ENCODE measurements at places on chromosomes 6 and 20.

DNA sequence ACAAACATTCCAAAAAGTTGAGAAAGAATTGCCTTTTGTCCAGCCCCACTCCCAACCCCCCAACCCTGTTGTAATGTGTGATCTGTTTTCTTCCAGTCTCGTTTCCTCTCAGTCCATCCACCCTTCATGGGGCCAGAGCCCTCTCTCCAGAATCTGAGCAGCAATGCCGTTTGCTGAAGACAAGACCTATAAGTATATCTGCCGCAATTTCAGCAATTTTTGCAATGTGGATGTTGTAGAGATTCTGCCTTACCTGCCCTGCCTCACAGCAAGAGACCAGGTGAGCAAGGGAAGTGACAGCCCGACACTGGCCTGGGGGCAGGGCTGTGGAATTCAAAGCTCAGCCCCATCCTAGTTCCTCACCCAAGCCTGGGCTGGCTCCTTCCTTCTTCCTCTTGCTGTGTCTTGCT, 7.8 kb downstream of the MAVS start:
- DNase-seq = no peak

DNA sequence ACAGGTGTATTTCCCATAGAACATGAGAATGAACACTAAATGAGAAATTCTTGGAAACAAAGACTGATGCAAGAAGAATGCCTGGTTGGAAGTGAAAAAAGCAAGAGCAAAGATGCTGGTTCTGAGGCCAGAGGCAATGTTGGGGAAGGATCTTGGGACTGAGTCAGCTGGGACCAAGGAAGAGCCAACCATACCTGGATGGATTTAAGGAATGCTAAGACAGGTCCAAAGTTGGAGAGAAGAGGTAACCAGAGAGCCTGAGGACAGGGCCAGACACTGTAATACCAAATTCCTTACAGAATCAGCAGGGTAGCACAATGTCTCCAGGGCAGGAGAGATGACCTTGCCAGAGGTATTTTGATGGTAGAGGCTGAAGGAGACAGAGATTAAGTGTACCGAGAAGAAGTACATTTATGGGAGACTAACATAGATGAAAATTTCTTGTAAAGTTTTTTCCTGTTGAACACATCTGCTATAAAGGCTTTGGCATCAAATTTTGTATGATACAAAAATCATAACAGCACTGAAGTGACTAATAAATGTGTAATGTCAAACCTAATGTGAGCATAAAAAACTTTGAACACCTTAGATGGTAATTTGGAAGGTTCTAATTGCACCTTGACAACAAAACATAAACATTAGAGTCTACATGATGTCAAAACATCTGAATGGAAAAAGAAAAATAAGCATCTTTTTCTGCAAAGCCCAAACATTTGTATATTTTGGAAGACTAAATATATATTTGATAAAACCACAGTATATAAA, 221.7 kb upstream of the MARCKS start:
- DNase-seq = no peak

DNA sequence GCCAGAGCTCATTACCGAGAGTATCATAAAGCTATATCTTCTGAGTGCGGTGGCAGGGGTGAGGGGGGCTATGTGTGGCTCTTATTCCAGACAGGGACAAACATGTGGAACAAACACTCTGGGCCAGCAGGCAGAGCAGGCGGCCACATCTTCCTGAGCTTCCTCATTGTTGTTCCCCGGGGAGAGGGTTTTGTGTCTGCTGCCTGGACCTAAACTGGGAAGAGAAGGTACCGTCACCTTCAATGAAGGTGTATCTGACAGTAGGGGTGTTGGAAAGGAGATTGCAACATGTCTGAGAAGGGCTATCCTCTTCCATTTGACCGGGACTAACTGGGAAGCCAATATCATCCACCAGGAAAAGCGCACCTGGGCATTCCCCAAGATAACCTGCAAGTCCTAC, 1.6 kb upstream of the TFAP2D start:
- no peak for DNase-seq

- DNase-seq = no peak
Measured at GRCh38 chr20:53706008-53706465, 112.4 kb upstream of the ZNF217 start.

DNA sequence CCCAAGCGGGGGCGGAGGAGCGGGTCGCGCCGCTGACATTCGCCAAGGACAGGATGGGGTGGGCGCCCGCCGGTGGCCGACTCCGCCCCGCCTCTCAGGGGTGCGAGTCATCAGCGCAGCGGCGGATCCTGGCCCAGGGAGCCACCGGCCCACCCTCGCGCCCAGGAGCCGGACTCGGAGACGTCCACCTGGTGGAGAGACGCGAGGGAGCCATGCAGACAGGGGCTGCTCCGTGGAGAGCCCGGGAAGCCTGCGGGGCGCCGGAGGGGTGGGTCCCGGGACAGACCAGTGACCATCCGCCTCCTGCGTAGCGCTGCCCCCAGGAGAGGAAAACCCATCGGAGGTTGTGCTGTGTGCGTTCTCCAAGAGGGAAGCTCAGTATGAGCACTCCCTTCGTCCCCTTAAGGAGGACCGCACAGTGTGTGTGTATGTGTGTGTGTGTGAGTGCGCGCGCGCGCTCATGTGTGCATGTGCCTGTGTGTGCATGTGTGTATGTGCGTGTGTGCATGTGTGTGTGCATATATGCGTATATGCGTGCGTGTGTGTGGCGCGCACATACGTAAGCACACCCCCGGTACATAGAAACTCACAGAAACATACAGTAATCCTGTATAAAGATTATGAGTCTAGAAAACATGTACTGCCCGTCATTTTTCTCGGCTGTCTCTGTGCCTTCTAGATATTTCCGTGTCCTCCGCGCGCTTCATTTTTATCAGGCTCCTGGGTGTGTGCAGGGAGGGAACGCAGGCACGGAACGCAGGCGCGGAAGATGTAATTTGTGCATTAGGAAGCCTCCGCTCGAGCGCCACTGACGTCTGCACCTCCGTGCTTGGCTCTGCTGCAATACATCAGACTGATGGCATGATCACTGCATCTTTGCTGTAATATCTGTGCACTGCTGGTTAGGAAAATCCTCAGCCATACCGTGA, 158.9 kb downstream of the TBXT start:
- no peak for DNase-seq
